ENCODE measurements at places on chromosomes 6 and 20.

DNA sequence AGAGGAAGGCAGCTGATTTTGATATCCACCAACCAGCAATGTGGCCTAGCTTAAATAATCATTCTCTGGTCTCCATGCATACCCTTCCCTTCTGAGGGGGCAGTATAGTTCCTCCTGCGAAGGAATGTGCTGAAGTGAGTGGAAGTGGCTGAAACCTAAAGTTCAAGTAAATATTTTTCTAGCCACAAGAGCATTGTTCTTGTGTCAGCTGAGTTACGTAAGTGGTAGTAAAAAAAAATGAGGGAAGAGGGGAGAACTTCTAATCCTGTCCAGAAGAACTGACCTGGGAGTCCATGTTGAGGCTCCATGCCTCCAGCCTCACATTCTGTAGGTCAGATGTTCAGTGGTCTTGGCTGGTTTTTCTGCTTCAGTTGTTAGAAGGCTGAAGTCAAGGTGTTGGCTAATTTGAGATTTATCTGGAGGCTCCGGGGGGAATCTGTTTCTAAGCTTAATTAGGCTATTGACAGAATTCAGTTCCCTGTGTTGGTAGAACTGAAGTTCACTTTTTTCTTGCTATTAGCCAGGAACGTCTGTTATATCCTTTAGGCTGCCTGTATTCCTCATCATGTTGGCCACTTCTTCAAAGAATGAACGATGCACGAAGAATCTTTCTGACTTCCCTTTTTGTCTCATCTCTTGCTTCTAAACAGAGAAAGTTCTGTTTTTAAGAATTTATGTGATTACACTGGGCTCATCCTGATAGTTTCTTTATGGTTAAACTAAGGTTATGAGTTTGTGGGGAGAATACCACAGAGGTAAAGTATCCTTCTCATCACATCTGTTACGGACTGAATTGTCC is 207.1 kb upstream of the PRSS16 start:
- DNase-seq, result no peak

GRCh38 chr6:152372945-152373344 is 264.2 kb downstream of the SYNE1 start:
- DNase-seq, result no peak

- DNase-seq, result peak; percentile 52
Measured at GRCh38 chr20:37384683-37385174, 38.8 kb downstream of the SRC start.

DNA sequence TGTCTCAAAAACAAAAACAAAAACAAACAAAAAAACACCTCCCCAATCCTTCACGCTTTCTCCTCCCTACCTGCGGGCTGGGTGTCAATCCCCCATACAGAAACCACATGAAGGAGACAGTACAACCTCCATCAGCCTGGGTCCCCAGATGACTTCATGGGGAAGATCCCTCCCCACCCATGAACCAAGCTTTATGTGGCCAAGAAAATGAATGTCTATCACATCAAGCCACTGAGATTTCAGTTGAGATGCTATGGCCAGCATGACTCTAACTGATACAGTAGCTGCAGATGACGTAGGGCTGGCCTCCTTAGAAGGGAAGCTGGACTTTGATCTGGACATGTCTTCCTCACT is 21.2 kb upstream of the BNIP5 start:
- DNase-seq, result no peak

GRCh38 chr6:8579372-8579771 is 144.0 kb upstream of the SLC35B3 start:
- no peak for DNase-seq

- no peak for DNase-seq
Measured at GRCh38 chr20:31864521-31865400, 5.6 kb downstream of the DUSP15 start.

DNA sequence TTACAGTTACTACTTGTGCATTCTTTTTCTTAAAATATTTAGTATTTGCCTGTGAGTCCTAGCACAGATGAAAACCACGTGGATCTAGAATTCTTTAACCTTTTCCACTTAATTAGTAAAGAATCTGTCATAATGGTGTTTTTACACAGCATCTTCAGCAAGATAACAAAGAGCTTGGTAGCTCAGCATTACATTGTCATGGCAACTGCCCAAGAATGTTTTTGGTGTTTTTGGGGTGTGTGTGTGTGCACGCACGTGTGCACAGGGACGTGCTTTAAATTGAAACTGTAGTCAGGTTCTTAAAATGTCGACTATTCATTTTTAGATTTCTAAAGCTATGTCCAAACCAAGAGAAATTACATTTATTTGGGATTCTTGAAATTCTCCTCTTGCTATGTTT is 108.0 kb downstream of the FIG4 start:
- DNase-seq, result no peak

DNA sequence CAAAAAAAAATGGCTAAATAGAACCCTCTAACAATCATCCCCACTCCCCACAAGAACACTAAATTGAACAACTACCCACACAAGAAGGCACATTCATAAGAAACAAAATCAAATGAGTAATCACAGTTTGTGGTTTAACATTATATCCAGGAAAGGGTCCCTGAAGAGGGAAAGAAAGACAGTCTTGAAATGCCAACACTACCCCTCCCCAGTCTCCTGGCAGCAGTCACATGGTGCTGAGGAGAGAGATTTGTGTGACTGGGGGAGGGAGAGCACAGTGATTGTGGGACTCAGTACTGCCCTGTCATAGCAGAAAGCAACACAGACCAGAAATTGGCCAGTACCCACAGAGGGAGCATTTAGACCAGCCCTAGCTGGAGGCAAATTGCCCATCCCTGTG is 443.7 kb upstream of the BTBD3 start:
- no peak for DNase-seq

DNA sequence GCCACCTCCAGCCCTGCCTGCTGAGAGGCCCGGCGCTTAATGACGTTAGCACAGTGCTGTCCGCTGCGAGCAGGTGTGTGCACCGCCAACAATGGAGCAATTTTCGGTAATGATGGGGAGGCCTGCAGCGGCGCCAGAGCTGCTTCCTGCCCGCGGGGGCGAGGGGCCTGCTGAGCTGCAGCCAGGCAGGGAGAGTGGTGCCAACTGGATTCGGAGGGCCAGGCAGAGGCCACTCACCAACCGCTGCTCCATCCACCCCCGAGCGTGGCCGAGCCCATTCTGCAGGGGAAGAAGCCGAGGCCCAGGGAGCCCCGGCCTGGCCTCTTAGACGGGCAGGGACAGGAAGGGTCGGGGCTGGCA is 9.6 kb downstream of the HRH3 start:
- no peak for DNase-seq

DNA sequence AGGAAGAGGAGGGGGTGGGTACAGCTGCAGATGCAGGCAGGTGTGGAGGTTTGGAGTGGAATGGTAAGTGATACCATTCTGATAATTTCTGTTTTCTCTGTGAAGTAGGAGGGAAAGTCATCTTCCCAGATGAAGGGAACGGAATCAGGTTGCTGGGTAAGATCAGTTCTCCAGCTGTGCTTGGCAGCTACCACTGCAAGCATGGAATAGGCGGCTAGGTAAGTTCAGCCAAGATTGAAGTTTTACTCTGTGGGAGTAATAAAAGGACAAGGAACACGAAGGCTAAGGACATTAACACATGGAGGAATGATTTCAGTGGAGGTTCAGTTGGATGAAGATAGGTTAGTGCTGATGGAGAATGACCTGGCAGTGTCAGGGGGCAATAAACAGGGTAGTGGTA is 128.3 kb downstream of the CARMIL1 start:
- no peak for DNase-seq

DNA sequence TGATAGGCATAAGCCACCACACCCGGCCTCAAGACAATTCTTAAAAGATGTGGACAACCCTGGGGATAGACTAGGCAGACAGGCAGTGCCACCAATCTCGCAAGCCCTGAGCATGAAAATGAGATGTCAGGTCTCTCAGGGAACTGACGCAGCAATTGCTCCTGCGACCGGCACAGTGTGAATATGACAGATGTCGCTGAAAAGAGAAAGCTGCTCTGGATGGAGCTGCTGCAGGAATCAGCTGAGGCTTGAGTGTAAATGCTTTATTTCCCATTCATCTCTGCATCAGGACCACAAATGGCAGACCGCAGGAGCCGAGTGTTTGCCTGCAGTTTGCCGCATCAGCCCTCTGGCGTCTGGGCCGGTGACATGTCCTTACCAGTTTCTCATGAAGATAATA is 68.4 kb downstream of the TFAP2C start:
- no peak for DNase-seq

- DNase-seq, result no peak
Measured at GRCh38 chr20:34049897-34050695, 56.4 kb downstream of the RALY start.

DNA sequence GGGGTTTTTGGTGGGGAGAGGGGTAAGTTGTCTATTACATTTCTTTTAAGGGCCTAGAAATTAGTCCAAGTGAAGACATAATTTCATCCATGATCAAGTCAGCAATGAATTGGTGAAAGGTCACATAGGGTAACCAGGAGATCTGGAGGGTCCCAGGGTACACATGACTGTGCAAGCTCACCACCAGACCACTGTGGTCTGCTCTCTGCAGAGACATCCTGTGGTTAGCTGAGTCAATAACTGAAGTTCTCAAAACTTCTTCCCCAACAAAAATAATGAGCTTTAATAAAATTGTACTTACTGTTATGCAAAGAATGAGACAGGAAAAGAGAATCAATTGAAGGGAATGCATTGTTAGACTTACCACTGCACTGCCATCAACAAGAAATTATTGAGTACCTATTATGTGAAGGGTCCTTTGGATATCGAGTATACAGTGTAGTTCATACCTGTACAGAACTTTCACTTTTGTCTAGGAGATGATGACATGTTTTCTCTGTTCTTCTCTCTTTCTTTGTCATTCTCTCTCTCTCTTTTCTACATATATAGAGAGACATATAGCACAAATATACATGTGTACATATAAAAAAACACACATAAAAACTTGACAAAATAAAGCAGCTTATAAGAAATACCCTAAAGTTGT is 209.8 kb downstream of the GJA1 start:
- DNase-seq, result no peak

GRCh38 chr6:106005954-106006353 is 80.2 kb upstream of the PRDM1 start:
- DNase-seq, result no peak

GRCh38 chr6:108862479-108863191 is 14.4 kb downstream of the ARMC2 start:
- DNase-seq, result no peak

DNA sequence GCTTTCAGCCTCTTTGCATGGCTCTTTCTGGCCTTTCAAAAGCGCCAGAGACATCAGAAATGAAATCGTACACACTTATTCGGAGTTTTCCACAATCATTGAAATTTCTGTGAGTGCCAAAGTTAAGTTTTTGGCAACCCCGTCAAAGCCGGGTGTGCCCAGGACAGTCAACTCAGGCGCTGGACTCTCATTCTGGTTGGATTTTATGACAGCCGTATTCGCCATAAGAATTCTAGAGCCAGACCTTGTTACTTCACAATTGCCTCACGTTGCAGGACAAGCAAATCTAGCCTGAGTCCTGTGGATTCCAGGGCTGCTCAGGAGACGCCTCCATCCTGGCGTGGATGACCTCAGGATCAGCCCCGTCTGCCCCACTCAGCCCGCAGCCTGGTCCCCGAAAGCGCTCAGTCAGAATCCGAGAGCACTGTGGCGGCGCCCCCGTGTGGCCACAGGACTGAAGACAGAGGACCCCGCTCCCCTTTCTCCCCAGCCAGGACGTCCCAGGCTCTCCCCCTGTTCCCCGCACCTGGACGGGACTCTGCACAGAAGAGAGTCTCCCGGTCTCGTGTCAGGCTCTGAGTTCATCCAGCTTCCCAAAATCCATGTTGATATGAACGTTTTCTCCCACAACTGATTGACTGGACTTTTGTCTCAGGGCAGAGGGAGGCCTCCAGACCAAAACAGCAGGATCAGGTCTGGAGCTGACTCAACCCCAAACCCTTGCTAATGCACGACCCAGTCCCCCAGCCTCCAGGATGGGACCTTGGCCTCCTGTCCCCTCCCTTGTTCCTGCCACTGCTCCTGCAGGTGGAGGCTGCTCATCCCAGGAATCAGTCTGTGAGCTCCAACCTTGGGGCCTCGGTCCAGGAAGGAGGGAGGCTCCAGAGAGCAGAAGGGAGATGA is 38.2 kb downstream of the MICA start:
- peak; percentile 60 for DNase-seq

- DNase-seq, result no peak
Measured at GRCh38 chr6:33888664-33889200, 84.9 kb upstream of the MLN start.

DNA sequence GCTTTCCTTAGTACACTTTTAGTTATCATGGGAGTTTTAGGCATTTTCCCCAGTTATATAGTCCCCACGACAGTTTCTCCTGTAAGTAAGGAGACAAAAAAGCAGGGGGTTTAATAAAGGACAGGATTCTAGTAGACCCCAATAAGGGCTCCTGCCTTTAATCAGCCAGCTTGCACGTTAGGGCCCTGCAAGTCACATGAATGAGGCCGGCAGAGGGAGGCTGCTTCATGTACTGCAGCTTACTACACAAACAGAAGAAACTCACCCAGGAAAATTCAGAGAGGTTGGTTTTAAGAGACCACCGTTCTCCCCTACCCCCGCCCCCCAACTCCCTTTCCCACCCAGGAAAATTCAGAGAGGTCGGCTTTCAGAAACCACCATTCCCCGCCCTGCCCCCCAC is 229.7 kb upstream of the MOCS1 start:
- DNase-seq, result no peak

DNA sequence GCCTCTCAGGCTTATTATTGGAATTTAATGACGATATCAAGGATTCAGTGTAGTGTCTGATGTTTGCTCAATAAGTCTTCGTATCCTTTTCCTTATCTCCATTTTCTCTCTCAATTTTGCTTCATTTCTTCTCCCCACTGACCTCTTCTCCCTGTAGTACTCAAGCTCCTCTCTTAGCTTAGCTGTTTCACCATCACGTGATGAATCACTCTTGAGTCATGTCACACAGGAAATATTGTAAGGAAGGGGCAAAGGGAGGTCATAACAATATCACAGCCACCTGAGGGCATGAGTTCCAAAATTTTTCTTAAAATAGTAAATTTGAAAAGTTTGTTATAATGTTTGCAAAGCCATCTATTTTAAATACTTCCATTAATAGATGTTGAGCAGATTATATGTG is 392.2 kb upstream of the MARCKS start:
- no peak for DNase-seq

DNA sequence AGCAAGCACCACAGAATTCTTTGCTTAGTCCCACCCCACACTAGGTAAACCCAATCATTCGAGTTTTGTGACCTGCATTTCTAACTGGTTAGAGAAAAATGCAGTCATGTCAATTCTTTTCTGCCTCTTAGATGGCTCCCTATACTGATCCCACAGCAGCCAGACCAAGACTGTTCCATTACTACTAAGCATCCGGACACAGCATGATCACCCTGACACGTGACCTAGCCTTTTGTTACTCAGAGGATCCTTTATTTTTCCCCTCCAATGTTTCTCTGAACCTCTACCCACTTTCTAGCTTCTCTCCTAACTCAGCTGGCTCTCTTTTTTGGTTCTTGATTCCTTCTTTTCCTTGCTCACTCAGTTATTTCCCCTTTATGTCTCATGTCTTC is 87.9 kb downstream of the PDE10A start:
- DNase-seq, result no peak

- DNase-seq, result no peak
Measured at GRCh38 chr6:163500105-163500504, 85.6 kb downstream of the QKI start.

- DNase-seq, result no peak
Measured at GRCh38 chr6:81380718-81381338, 371.7 kb downstream of the TENT5A start.
